Suppressor macrophage treated with lipopolysaccharide for 4 hours (primary cell): ENCODE measurements at places on chromosomes 11 and 22.

- no peak for DNase-seq
These were observed 349 bp downstream of the TSSC4 start for GRCh38 chr11:2400762-2401435.

DNA sequence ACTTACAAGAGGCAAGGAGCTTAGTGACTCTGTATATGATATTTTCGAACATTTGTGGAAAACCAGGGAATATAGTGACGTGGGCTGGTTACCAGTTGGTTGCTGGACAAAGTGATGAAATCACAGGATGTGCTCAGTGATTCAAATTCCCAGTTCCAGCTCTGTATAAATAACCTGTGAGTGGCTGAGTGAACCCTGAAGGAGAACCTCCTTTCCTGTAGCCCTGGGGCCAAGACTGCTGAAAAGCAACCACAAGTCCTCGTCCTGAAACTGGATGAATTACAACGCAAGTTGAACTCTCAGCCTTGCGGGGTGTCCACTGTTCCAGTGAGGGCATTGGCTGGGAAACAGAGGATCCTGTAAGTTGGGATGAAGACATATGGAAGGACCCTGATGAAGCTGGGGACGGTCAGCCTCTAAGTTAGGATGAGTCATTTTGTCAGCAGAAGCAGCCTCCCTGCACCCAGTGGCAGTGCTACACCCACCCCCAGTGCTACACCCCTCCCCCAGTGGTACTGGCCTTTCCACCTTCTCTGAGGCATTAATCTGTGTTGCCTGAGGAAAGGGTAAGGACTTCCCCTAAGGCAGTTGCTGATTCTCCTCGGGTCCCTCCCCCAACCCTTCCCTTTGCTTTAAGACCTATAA lies 22.0 kb upstream of the CD81 start:
- no peak for DNase-seq

GRCh38 chr22:49608228-49608627 lies 219.4 kb downstream of the BRD1 start:
- DNase-seq = no peak

GRCh38 chr11:73818846-73819245 lies 31.2 kb downstream of the MRPL48 start:
- DNase-seq = no peak

- DNase-seq = no peak
These were observed 10.4 kb downstream of the MICAL3 start for GRCh38 chr22:18013947-18014346.

GRCh38 chr11:125958872-125959400 lies 13.1 kb downstream of the VSIG10L2 start:
- DNase-seq = no peak
